ENCODE measurements at places on chromosomes 1 and 21.
A peak's percentile ranks its signal among the peaks of the same experiment; 100 is the strongest.

DNA sequence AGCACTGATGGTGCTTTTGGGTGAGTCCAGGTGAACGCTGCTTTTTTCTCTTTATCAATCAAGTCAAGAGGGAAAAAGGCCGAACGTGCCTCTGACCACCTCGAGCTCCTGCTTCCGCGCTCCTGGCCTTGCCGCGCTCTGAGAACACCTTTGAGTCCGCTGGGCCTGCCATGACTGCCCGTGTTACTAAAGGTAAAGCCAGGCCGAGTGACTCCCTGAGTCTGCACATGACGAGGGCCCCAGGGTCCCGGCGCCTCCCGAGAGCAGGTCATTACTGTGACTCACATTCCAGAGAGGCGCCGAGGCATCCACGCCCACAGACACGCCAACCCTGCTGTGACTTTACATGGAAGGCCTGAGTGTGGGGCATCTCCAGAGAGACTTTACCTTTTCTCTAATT is 11.1 kb downstream of the POFUT2 start:
- DNase-seq, result no peak

DNA sequence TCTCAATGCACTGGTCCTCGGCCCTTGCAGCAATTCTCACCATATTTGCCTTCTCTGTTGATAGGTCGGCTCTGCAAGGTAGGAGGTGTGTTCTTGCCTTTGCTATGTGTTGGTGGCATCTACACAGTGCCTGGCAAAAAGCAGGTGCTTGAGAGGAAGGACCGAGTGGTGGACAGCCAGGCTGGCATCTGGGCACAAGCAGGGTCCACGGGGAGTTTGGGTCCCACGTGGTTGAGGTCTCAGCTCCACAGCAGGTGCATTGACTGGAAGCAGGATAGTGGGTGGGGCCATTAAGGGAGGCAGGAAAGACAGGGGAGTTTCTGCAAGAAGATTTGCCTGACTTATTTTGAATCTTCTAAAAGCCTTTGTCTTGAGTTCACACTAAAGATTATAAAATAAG is 81.2 kb upstream of the WNT4 start:
- DNase-seq, result no peak

DNA sequence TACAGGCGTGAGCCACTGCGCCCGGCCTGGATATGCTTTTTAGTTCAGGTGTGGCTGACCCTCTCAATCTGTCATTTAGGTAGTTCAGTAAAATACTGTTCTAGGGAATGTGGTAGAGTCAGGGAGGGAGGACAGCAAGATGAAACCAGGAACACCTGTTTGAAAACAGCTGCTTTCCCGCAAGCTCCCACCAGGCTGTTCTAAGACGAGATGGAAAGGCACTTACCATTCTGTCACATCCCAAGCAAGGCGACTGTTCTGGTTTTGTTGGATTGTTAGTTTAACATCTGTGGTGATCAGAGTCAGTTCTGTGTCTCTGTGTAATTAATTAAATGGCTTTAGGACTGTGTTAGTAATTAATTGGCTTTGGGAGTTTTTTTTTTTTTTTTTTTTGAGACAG is 2.9 kb downstream of the CHAF1B start:
- no peak for DNase-seq

DNA sequence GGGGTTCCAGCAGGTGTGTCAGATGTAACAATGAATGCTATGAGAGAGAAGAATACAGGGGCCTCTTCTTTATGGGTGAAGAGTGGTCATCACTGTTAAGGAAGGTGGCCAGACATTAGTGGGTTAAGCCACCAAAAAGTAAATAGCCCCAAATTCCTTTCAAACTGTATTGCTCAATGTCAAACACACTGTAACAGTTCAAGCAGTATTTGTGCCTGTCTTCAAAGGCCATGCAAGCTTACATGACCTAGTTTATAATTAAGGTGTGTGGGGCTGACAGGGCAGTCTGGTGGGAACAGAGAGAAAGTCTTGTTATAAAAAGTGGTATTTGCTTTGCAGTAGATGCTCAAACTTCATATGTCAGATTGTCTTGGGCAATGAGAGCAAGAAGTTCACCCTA is 18.5 kb downstream of the CHIT1 start:
- DNase-seq, result no peak

GRCh38 chr21:35540950-35541638 is 492.0 kb upstream of the RUNX1 start:
- DNase-seq, result no peak

GRCh38 chr1:31787261-31787660 is 23.1 kb upstream of the ADGRB2 start:
- DNase-seq, result no peak

GRCh38 chr1:208652296-208653160 is 408.3 kb upstream of the PLXNA2 start:
- peak; percentile 34 for DNase-seq

GRCh38 chr1:26375081-26375480 is 2.5 kb upstream of the ZNF683 start:
- DNase-seq, result no peak

GRCh38 chr1:29478151-29478791 is 241.9 kb downstream of the PTPRU start:
- DNase-seq, result no peak

- DNase-seq, result no peak
Observed at GRCh38 chr1:199018471-199019135, 379.8 kb downstream of the PTPRC start.

DNA sequence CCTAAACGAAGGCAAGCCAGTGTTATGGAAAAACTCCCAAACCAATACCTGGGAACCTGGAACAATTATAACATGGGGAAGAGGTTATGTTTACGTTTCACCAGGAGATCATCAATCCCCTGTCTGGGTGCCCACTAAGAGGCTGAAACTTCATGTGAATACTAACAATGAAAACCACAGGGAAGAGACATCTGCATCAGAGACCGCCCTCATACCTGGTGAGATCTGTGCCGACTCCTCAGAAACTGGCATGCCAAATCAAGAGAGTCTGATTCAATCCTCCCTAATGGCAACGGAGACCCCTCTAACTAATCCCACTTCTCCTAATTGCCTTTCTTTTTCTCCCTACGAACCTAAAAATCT is 163.2 kb downstream of the IER5 start:
- no peak for DNase-seq

DNA sequence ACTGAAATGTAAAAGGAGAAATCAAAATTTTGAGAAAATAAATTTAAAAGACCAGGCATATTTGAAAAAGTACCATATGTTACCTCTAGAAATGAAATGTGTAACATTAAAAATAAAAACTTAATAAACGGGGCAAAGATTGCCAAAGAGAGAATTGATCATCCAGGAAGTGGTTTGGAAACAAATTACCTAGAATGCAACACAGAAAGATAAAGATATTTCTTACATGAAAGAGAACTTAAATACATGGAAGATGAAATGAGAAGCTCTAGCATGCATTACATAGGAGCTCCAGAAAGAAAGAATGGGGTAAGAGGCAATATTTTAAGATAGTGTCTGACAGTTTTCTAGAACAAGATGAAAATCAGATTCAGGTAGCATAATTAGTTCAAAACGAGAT is 235.9 kb upstream of the IRF2BP2 start:
- DNase-seq, result no peak

DNA sequence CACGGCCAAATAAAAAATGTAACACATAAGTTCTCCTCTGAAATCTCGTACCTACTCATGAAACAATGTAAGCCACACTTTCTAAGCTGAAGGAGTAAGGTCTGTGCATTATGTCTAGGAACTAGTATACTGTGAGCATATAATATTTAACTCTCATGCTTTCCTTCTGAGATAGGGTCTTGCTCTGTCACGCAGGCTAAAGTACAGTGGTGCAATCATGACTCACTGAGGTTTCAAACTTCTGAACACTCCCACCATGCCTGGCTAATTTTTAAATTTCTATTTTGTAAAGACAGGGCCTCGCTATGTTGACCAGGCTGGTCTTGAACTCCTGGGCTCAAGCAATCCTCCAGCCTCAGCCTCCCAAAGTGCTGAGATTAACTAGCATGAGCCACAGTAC is 71.3 kb downstream of the AHCTF1 start:
- no peak for DNase-seq

- peak; percentile 42 for DNase-seq
Observed at GRCh38 chr1:205500240-205501233, 3.9 kb upstream of the CDK18 start.

DNA sequence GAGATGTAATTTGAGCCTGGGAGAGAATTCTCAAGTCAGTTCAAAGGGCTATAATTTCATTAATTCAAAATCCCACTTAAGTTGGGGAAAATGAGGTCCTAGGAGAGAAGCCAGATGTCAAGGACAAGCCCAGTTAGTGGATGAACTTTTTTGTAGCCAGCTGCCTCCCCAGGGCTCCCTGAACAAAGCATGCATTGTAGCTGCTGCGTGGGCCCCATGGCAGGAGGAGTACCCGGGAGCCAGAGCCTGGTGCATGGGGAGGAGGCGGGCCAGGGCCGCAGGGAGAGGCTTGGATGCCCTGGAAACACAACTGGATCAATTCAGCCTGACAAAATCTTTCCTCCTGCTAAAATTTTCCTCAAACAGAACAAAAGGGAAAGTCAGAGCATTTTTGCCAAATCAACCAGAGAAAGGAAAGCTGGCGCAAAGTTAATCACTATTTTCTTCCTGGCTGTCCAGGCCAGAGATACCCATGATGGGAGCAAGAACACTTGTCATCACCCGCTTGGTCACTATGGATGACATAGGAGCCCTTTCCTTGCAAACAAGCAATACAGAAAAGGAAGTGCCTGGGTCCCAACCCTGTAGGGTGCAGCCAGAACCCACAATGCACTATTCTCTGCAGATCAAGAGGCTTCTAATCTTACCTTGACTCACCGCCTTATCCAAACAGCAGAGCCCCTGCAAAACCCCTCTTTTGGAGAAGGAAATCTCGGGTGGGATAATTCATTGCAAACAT is 248.1 kb upstream of the RAB4A start:
- DNase-seq, result no peak

DNA sequence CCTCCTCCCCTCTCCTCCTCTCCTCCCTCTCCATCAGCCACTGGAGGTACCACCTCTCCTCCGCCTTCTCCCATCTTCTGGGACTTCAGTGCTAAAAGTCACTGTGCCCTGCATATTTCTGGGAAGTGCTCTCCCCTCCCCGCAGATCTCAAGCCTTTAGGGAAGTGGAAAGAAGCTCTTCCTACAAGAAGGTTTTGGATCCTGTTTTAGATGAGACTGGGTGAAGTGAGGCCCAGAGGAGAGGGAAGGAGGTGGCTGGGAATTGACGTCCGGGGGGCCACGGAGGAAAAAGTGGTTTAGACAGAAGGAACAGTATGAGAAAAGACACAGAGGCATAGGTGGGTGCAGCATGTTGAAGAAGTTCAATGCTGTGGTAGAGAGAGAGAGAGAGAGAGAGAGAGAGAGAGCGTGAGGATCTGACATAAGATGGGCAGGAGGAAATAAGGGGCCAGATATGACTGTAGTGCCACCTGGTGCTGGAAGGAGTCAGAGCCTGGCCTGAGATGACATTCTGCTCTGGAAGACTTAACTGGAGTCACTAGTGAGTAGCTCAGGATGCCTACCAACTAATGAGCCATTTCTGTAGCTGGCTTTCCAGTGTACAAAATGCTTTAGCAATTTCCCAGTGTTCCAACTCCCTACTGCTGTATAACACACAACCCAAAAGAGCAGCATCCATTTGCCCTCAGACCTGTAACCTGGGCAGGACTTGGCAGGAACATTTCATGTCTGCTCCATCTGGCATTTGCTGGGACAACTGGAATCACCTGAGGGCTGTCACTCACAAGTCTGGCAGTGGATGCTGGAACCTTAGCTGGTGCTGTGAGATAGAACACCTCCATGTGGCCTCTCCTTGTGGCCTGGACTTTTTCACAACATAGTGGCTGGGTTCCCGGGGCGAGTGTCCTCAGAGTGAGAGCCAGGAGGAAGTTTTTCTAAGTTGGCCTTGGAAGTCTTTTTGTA is 16.6 kb upstream of the ZSCAN20 start:
- DNase-seq, result no peak

DNA sequence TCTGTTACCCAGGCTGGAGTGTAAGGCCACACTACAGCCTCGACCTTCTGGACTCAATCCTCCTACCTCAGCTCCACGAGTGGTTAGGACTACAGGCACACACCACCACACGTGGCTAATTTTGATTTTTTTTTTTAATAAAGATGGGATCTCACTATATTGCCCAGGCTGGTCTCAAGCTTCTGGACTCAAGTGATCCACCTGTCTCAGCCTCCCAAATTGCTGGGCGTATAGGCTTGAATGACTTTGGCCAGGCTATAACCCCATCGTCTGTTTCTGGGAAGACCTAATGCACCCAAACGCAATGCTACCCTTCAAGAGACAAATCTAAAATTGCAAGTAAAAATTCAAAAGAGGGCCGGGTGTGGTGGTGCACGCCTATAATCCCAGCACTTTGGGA is 52.1 kb downstream of the DAP3 start:
- no peak for DNase-seq

DNA sequence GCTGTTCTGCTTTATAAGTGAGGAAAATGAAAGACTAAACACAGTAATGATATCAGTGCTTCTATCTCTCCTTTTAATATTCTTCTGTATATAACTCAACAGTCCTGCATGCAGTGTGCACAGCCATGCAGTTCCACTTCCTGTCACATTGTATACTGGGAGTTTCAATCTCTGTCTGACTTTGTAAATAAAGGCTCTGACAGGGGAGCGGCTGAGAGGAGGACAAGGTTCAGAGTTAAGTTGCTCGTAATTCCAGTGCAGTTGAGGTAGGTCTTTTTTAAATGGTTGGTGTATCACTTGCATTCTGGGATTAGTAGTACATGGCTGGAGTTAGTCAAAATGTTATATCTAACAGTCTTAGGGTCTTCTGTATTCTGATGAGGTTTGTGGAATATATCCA is 264.5 kb downstream of the OLFM3 start:
- DNase-seq, result no peak

- DNase-seq, result no peak
Observed at GRCh38 chr1:91091812-91092211, 70.0 kb upstream of the ZNF644 start.

DNA sequence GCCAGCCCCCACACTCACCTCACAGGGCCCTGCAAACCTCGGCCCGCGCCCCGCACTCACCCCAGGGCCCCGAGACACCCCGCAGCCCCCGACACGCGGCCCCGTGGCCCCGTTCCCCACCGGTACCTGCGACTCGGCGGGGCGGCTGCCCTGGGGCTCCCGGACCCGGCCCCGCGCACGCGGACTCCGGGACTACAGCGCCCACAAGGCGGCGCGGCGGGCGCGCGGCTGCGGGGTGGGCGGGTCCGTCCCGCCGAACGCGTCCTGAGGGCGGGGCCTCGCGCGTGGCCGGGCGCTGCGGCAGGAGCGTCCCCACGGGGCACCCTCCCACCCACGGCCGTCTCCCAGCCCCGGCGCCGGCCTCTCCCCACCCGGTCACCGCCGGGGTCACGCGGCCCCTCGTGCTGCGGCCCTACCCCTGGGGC is at the start of gene SLC19A1:
SLC19A1 (minus strand) TSS at position 199 of the 425 bp plus-strand sequence. CDS start 4,481 bp downstream, outside the sequence.
- DNase-seq, result peak; percentile 99

GRCh38 chr1:197770243-197770642 is 5.0 kb downstream of the DENND1B start:
- DNase-seq, result no peak

GRCh38 chr1:211613108-211613947 is 34.4 kb upstream of the SLC30A1 start:
- DNase-seq, result peak; percentile 65

GRCh38 chr1:207089627-207090355 is 1.1 kb downstream of the C4BPB start:
- DNase-seq, result no peak

Data from H54 (cell line).